ENCODE measurements at places on chromosomes 3 and 15.

- DNase-seq, result no peak
Observed at GRCh38 chr3:150411546-150411945, 3.4 kb downstream of the TSC22D2 start.

DNA sequence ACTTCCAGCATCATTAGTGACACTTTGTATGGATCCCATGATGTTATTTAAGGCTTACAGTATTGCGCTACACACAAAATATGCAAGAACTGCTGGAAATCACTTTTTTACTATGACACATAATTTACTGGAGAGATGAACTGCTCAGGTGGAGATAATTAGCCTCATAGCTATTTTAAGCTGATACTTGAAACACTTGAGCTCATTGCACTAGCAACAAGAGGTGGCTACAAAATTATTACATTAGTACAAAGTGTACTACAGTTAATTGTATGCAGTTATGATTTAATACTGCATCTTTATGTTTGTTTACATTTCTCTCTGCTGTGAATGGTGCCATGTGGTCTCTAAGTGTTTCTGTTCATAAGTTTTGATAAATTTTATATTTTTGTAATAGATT lies 6.5 kb upstream of the LZTFL1 start:
- DNase-seq, result no peak

DNA sequence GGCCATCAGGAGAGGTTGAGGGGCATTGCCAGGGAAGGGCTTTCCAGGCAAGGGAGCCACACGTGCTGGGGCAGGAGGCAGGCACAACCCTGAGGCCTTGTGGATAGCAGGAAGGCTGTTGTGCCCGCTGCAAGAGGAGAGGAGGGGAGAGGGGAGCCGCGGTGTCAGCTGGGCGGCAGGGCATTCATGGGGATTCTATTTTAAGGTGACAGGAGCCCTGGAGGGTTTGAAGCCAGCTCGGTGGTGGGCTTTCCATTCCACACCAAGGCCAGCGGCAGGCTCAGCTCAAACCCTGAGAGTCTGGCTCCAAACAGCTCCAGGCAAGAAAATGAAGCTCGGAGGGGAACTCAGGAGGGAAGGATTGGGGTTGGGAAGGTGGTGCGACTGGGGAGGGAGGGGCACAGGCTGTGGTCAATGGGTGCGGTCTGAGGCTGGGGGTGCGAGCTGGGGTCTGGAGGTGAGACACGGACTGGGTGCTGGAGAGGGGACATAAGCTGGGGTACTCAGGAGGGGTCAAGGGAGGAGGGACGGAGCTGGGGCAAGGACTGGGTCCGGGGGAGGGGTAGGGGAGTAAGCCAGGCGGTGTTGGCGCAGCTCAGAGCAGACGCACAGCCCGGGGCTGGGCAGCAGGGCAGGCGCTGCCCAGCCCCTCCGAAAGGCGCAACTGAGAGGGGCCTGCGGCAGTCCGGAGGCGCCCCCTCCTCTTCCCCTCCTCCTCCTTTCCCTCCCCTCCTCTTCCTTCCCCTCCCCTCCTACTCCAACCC lies 43.4 kb downstream of the TPRA1 start:
- DNase-seq, result no peak

DNA sequence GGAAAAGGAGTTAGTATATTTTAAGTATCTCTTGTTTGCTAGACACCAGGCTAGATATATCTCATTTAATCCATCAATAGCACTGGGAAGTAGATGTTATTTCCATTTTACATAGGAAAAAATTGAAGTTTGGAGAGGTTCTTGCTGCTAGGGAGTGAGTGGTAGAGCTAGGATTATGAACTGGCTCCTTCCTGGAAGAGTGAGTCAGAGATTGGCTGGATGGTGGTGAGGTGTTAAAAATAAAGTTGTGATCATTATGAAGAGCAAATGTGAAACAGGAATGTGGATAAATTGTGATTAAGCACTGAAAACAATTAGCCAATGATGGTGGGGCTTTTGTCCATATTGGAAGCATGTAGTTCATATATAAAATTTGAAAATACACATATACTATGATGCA lies 234.2 kb downstream of the WNT5A start:
- no peak for DNase-seq

DNA sequence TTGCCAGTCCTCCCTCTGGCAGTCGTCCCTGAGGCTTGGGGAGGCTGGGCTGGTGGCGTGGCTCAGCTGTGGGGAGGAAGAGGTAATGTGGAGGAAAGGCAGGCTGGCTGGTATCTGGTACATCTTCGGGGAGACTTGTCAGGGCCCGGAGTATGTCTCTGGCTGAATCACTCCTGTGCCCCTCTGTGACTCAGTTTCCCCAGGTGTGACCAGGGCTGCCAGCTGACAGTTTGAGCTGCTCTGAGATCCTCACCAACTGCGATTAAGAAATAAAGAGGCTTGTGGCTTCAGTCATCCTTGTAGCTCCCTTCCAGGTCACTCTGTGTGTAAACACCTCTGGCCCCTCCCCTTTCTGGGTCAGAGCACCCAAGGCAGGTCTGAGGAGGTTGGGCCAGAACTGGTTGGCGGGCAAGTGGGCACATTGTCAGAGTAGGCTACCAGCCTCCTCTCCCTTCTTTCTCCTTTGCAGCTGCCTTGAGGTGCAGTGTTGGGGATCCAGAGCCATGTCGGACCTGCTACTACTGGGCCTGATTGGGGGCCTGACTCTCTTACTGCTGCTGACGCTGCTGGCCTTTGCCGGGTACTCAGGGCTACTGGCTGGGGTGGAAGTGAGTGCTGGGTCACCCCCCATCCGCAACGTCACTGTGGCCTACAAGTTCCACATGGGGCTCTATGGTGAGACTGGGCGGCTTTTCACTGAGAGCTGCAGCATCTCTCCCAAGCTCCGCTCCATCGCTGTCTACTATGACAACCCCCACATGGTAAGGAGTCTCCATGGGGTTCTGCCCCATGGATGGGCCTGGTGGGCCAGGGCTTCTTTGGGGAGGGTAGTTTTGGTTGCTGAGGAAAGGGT lies 3.0 kb downstream of the TEX264 start:
- no peak for DNase-seq

- DNase-seq, result peak; percentile 53
Observed at GRCh38 chr3:13884851-13885703, 5.2 kb upstream of the WNT7A start.

GRCh38 chr3:17157713-17158112 lies 273.0 kb downstream of the PLCL2 start:
- no peak for DNase-seq

DNA sequence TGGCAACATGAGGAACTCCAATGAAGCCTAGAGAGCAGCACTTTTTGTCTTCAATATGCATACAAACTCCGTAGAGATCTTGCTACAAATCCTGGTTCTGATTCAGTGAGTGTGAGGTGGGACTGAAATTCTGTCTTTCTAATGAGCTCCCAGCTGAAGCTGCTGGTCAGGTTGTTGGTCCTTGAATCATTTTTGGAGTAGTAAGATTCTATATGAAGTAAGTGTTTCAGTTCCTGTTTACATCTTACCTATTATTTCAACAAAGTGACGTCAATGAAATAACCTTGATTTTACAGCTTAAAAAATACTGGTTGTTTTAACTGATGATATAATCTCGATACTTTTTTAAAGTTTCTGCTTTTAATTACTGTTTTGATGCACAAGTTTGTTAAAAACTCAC lies 33.9 kb downstream of the SHQ1 start:
- DNase-seq, result no peak

GRCh38 chr15:62212741-62213140 lies 47.7 kb upstream of the C2CD4B start:
- no peak for DNase-seq

GRCh38 chr15:74776821-74777768 lies 4.8 kb upstream of the CSK start:
- no peak for DNase-seq

- no peak for DNase-seq
Observed at GRCh38 chr15:30985081-30985531, 6.3 kb downstream of the MTMR10 start.

- no peak for DNase-seq
Observed at GRCh38 chr3:116302087-116302747, 143.1 kb downstream of the LSAMP start.

- no peak for DNase-seq
Observed at GRCh38 chr15:85475711-85476110, 95.3 kb downstream of the AKAP13 start.

DNA sequence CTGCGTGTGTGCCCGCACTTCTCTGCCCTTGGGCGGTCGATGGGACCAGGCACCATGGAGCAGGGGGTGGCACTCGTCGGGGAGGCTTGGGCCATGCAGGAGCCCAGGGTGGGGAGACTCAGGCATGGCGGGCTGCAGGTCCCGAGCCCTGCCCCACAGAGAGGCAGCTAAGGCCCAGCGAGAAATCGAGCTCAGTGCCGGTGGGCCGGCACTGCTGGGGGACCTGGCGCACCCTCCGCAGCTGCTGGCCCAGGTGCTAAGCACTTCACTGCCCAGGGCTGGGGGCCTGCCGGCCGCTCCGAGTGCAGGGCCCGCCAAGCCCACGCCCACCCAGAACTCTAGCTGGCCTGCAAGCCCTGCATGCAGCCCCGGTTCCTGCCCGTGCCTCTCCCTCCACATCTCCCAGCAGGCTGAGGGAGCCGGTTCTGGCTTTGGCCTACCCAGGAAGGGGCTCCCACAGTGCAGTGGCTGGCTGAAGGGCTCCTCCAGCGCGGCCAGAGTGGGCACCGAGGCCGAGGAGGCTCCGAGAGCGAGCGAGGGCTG lies 553 bp upstream of the RTP4 start:
- no peak for DNase-seq

DNA sequence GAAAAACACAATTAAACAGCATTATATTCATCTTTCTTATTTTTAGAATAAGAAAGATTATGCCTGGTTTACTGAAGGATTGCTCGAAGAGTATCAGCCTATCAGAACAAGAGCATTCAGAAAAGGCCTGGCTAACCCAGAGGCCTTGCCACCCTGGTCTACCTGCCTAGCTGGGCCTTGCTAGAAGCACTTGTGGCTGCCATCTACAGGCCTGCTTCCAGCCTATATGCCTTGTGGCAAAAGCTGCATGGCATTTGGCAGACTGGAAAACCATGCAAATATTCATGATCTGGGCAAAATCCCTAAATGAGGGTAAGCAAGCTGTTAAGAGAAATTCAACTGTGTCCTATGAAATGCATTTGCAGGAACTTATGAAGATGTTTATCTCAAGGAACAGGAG lies 9.3 kb upstream of the ATP13A4 start:
- no peak for DNase-seq

DNA sequence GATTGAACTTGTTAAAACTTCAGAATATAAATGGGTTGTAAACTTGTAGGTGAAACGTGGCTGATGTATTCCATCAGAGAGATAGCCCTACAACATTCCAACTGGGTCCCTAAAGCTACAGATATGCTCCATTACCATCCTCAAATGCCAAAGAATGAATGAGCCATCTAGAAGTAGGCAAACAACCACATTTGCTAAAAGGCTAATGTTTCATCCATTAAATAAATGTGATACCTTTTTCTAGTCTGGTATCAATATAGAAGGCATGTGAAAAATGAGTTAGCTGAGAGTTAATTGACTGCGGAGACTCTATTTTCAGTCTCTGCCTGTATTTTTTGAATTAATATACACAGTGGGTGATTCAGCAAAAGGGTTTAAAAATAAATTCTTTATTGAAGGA lies 203.8 kb downstream of the RBMS3 start:
- no peak for DNase-seq

GRCh38 chr15:80970018-80970657 lies 19.5 kb downstream of the MESD start:
- DNase-seq, result peak; percentile 40

DNA sequence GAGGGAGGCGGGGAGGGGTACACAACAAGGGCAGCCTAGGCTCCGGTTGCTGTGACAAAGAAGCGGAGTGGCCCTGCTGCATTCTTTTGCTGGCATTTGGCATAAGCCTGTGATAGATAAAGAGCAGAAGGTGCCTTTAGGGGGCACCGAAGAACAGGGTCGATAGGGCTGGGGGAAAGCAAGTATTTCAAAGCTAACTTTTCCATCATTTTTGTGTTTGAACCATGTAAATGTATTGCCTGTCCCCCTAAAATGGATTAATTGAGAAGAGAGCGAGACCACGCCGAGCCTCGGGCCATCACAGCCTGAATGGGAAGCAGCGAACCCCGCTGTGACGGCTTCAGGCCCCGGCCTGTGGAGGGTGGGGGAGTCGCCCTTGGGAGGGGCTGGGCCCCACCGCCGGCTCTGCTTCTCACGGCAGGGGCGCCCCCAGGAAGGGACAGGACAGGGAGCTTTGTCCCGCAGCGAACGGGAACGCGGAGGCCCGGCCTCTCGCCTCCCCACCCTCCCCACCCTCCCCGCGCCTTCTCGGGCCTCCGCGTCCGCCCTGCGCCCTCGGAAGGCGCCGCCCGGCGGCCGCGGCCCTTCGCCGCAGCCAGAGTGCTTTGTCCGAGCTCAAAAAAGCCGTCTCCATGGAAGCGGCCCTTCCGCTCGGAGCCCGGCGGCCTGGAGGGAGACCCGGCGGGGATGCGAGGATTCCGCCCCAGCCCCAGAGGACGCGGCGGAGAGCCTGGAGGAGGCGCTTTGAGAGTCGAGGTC lies 32.4 kb upstream of the ALDH1L1 start:
- DNase-seq, result no peak

GRCh38 chr15:85667491-85668424 lies 127.0 kb downstream of the KLHL25 start:
- DNase-seq, result peak; percentile 7

GRCh38 chr15:31306426-31307269 lies 20.0 kb upstream of the KLF13 start:
- DNase-seq, result no peak

- DNase-seq, result no peak
Observed at GRCh38 chr3:120801484-120801883, 58.9 kb downstream of the GTF2E1 start.

DNA sequence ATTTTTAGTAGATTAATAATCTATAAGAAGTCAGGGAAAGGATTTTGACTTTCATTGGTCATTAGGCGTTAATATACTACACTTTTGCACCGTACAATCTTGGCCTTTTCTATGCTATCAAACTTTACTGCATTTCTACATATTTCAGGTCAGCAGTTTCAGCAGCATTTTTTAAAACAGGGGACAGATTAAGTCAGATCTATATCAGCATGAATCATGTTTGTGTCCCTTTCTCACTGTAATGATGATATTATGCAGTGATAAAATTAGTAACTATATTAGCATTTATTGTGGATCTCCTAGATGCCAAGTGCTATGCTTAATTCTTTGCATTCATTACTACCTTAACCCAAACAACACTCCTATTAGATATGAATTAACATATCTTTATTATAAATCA lies 20.3 kb upstream of the AADAC start:
- no peak for DNase-seq

- DNase-seq, result no peak
Observed at GRCh38 chr15:100229181-100230163, 112.3 kb downstream of the ADAMTS17 start.

Measured in stimulated activated CD4-positive, alpha-beta T cell treated with anti-CD3 and anti-CD28 coated beads, Interleukin-1b, Interleukin-23, amount 100 ng/mL, for 1 hour (primary cell).